ENCODE measurements at places on chromosomes 6 and 20.

GRCh38 chr6:40352527-40353170 lies 234.5 kb downstream of the LRFN2 start:
- no peak for DNase-seq

DNA sequence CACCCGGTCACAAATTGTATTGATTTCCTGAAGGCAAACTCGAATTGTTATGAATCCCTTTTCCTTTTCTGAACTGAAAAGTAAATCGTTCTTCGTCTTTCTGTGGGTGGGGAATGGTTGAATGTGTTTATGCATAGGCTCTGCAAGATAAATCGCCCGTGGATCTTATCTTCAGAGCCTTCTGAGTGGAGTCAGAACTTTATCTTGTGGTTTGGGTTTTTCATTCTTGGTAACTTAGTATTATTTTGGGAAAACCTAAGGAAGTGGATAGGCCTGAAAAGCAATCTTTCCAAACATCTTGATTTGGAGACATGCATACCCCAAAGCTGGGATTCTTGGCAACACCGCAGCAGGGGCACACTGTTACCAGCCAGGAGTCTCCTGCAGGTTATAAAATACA lies 122.4 kb downstream of the MAP3K7 start:
- DNase-seq: no peak

- DNase-seq: no peak
Measured at GRCh38 chr6:125165256-125165655, 11.7 kb downstream of the TPD52L1 start.

DNA sequence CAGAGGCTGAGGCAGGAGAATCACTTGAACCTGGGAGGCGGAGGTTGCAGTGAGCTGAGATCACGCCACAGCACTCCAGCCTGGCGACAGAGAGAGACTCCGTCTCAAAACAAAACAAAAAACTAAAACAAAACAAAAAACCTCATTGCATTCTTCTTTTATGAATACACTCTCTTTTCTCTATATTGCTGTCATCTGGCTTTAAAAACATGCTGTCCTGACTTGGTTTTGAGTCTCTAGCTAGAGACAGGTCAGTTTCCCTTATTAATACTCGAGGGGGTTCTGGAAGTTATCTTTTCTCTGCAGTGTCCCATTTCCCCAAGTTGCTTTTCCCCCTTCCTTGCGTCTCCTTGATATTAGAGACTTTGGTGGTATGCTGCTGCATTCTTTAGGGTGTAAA lies 50.9 kb downstream of the RIOK1 start:
- DNase-seq: no peak
